SW480 (cell line): ENCODE measurements at places on chromosomes 13 and 19.

- peak; percentile 87 for DNase-seq
These were observed 23.7 kb upstream of the SEMA6B start for GRCh38 chr19:4582980-4583842.

GRCh38 chr19:55224038-55224665 is 4.4 kb downstream of the TMEM86B start:
- DNase-seq: no peak

- no peak for DNase-seq
These were observed 884.2 kb downstream of the PCDH9 start for GRCh38 chr13:66345971-66346370.

- DNase-seq: no peak
These were observed 103.7 kb downstream of the LACC1 start for GRCh38 chr13:43983373-43983772.

DNA sequence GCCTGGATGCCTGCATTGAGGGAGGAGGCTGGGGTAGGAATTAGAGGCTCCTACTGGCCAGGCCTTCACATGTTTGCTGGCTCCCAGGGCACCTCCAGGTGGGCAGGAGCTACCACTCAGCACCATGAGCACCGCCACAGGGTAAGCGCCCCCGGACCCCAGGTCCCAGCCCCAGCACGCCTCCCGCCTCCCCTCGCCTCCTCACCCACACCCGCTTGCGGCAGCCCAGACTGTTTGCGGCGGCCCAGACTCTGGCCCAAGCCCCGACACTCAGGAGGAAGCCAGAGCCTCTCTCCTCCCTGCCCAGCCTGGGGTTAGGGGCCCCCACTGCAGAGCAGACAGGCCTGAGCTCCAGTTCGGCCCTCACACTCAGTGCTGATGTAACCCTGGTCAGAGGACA is 652 bp downstream of the EPS8L1 start:
- DNase-seq: no peak

DNA sequence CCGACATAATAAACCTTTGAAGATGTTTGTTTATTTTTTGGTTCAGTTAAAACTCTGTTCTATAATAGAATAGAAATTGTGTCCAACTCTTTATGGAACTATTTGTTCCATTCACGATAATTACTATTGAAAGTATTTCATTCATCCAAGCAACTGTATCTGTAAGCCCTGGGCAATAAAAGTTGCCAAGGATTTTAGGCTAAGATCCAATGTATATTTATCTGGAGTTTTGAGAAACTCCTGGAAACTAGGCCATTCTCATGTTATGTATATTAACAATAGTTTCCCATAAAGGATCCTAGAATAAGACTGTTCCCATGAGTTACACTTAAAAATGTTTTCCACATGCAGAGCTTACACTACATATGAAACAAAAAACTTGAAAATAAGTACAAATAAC is 261.6 kb downstream of the SLITRK6 start:
- no peak for DNase-seq

GRCh38 chr19:33781996-33782395 is 14.7 kb upstream of the KCTD15 start:
- DNase-seq: no peak

GRCh38 chr13:29260684-29261083 is 334.8 kb downstream of the SLC7A1 start:
- DNase-seq: peak; percentile 20

GRCh38 chr19:55379174-55379573 is 2.5 kb downstream of the TMEM190 start:
- DNase-seq: no peak

GRCh38 chr19:49875857-49876421 is 1.2 kb downstream of the AKT1S1 start:
- DNase-seq: no peak

DNA sequence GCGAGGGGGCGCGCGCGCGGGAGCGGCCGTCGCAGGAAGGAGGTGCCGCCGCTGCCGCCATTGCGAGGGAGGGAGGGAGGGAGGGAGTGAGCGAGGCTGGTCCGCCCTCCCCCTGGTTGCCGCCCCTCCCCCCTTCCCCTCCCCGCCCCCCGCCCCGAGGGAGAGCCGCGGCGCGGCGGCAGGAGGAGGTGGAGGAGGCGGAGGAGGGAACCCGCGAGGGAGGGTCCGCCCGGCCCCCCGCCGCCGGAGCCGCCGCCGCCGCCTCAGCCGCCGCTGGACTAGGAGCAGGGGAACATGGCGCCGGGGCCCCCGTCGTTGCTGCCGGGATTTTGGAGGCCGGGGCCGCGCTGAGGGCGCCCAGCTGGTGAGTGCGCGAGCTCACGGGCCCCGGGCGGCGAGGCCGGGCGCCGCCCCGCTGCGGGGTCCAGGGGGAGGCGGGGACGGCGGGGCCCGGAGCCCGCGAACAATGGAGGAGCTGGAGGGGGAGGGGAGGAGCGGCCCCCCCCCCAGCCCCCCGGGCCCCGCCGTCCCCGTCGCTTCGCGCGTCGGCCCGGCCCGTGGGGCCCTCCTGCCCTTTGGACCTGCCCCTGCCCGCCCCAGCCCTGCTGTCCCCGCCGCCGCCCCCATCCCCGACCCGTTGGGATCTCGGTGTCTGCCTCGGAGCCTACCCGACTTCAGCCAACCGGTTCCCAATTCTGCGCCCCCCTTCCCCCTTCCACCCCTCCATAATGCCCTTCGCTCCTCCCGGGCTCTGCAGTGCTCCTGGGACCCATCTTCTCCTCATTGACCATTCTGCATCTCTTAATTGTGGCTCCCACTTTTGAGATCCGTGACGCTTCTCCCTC is at the start of gene ARHGAP35:
ARHGAP35 (plus strand) TSS at position 152 of the 845 bp plus-strand sequence. CDS start 57,679 bp downstream, outside the sequence.
- peak; percentile 41 for DNase-seq

GRCh38 chr19:49161987-49162386 is 4.4 kb downstream of the TRPM4 start:
- no peak for DNase-seq

GRCh38 chr13:98697791-98698190 is 54.7 kb downstream of the SLC15A1 start:
- no peak for DNase-seq

- no peak for DNase-seq
These were observed 1.4 kb downstream of the FZR1 start for GRCh38 chr19:3507371-3508120.

- DNase-seq: no peak
These were observed 1730.1 kb downstream of the SLITRK5 start for GRCh38 chr13:89401264-89401675.
